ENCODE measurements at places on chromosomes 2 and 18.

DNA sequence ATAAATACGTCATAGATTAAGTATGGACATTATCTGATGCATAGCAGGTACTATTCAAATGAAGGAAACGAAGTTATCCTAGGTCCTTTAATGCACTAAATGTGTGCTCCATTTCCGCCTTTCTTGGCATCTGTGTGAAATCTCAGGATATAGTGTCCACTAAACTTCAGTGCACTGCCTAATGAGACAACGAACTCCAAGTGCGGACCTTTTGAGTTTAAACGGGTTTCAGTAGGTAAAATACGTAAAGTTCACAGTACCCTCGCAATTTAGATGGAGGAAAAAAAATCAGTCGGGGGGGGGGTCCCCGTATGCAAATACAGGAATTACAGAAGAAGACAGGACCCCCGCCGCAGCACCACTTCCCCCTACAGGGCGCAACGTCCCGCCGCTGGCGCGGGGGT is 729 bp upstream of the REL start:
- DNase-seq: no peak

GRCh38 chr2:68824831-68825230 is 46.4 kb downstream of the BMP10 start:
- DNase-seq: no peak

DNA sequence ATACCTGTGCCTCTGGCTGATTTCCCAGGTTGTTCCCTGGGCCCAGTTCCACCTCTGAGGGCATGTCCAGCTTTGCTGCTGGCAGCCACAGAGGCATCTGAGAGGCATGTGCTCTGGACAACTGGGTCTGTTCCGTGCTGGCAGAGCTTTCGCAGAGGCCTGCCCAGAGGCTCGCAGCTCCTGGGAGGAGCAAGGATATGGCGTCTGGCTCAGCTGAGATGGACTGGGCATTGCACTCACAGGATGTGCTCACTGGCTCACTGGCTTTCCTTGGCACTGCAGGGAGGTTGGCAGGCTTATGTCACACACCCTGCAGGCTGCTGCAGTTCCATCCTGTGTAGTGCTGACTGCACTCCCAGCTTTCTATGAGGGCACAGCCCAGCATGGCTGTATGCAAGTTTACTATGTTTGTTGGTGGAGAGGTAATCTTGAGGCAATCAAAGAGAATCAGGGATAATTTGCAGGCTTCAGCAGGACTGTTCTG is 172.3 kb downstream of the PRKCE start:
- DNase-seq: peak; percentile 72

- no peak for DNase-seq
Observed at GRCh38 chr18:4181086-4181485, 274.0 kb downstream of the DLGAP1 start.

DNA sequence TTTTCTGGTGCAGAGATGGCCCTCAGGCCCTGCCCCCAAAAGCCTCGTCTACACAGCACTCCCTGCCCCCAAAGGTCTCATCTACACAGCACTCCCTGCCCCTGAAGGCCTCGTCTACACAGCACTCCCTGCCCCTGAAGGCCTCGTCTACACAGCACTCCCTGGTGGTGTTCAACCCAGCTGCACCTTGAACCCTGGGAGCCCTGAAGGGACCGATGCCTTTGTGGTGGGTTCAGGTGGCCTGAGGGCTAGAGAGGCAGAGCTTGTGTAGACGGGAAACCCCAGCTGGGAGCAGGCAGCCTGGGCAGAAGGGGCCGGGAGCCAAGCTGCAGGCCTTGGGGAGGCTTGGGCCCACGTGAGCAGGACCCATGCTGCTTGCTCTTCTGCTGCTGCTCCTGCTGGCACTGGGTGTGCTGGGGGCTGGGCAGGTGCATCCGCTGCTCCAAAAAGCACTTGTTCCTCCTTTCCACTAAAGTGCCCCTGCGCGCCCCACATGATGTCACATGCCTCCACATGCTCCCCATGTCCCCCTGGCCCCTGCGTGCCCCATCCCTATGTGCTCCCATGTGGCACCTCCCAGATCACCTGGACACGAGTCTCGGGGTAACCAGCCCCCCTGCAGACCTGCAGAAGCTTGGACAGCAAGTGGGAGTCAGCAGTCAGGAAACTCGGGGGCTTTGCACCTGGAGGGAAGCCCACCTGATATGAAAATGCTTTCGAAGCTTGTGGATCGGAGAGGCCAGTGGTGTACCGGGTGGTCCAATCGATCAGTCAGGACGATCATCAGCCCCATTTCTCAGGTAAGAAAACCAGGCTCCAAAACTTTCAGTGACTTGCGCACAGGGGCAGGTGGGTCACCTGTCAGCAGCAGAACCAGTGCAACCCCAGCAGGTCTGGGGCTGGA is 94.9 kb upstream of the CTDP1 start:
- no peak for DNase-seq

DNA sequence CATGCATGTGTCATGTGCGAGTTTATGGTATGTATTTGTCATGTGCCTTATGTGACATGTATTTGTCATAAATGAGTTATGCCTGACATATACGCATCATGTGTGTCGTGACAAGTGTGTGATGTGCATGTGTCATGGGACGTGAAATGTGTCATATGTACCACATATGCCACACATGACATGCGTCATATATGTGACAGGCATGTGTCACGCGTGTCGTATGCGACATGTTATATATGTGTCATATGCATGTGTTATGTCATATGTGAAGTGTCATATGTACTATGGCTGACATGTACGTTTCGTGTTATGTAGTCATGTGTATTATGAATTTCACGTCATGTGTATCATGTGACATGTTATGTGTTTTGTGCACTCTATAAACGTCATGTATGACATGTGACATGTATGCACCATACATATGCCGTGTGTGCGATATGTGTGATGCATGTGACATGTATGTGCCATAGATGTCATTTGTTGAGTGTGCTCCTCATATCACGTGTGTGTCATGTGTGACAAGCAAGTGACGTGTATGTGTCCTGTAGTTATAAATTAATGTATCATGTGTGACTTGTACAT is 2152.3 kb upstream of the PIK3C3 start:
- no peak for DNase-seq

DNA sequence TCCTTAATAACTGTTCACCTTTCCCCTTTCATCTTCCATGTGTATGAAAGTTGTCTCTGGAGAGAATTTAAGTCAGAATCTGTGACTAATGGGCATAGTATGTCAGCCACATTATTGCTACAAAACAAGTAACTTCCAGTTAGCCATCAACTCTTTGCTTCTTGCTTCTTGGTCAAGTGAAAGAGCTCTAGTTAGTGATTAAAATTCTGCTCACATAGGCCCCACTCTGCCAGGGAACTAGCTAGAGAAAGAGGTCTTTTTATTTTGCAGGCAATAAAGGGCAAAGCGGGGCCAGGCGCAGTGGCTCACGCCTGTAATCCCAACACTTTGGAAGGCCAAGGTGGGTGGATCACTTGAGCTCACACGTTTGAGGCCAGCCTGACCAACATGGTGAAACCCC is 64.6 kb downstream of the COLEC12 start:
- peak; percentile 59 for DNase-seq
